ENCODE measurements at places on chromosomes 6 and 20. TPM values are rescaled to one million over a fixed set of nuclear protein-coding genes. Genes with fewer than 3 reads are reported as not detected.

Gene TNNC2
- total RNA-seq, result not detected

Gene ANKEF1
- 4.1 TPM for total RNA-seq

Gene CRISP2
- 0.82 TPM for total RNA-seq

Gene NMBR
- 4.9 TPM for total RNA-seq

Gene TTK
- 5.7 TPM for total RNA-seq

Gene TMC2
- 4.5 TPM for total RNA-seq

Gene SLC32A1
- total RNA-seq, result 7.7 TPM

Gene CD93
- total RNA-seq, result 10.6 TPM

Gene DYNLT2
- 2.0 TPM for total RNA-seq

Gene PM20D2
- total RNA-seq, result 19.6 TPM

Gene FAM184A
- total RNA-seq, result 30.2 TPM

Gene LBP
- total RNA-seq, result not detected

Gene TDRD6
- 0.41 TPM for total RNA-seq

Gene SLC35F1
- 97.0 TPM for total RNA-seq

Gene C20orf141
- not detected for total RNA-seq

Gene REM1
- not detected for total RNA-seq

Gene TMEM244
- 1.2 TPM for total RNA-seq

Gene HUS1B
- 0.82 TPM for total RNA-seq

Gene PSORS1C2
- not detected for total RNA-seq

Gene PSMB9
- 0.82 TPM for total RNA-seq

Gene NHLRC1
- 2.9 TPM for total RNA-seq

Gene PTCHD4
- total RNA-seq, result 28.1 TPM

Gene CCN5
- total RNA-seq, result not detected

Gene SMLR1
- total RNA-seq, result not detected

Gene RAET1G
- total RNA-seq, result not detected

Gene BMP2
- 5.7 TPM for total RNA-seq

Gene SLC22A3
- 3.3 TPM for total RNA-seq

Gene VGLL2
- total RNA-seq, result not detected

Gene ERGIC3
- total RNA-seq, result 233 TPM

Gene HNF4A
- total RNA-seq, result not detected

Gene BTNL2
- not detected for total RNA-seq

Gene MRAP2
- total RNA-seq, result 7.7 TPM

Gene SYNDIG1
- 26.1 TPM for total RNA-seq

Gene FRK
- total RNA-seq, result 0.41 TPM

Gene SLC17A3
- not detected for total RNA-seq

Gene RBBP8NL
- total RNA-seq, result not detected

Gene MDFI
- 11.4 TPM for total RNA-seq

Gene ABHD16B
- total RNA-seq, result not detected

Gene BTN3A1
- 19.6 TPM for total RNA-seq

Gene OR2B3
- total RNA-seq, result not detected

Gene SMOC2
- total RNA-seq, result 4.9 TPM

Gene MUCL3
- not detected for total RNA-seq

Gene BTN1A1
- not detected for total RNA-seq

Gene TMEM170B
- total RNA-seq, result 51.8 TPM

Gene GPR63
- 13.9 TPM for total RNA-seq

Gene LY6G6C
- total RNA-seq, result not detected

Gene MCCD1
- total RNA-seq, result not detected

Gene PROCR
- total RNA-seq, result 4.9 TPM

Gene LHFPL5
- 0.82 TPM for total RNA-seq

Gene SLC24A3
- total RNA-seq, result 13.5 TPM

Gene SLC16A10
- 11.0 TPM for total RNA-seq

Gene TRIM39
- total RNA-seq, result 9.8 TPM

Gene SDCBP2
- 3.3 TPM for total RNA-seq

Gene ZBP1
- total RNA-seq, result not detected

All from frontal cortex (tissue), 4 donors.